ENCODE measurements at places on chromosomes 3 and 15. TPM values are rescaled to one million over a fixed set of nuclear protein-coding genes. Genes with fewer than 3 reads are reported as not detected.

GUCA1C gene
- not detected for polyA plus RNA-seq

MYLK gene
- polyA plus RNA-seq: 272 TPM

PLA2G4D gene
- polyA plus RNA-seq: not detected

KLHL40 gene
- polyA plus RNA-seq: not detected

RARB gene
- 15.2 TPM for polyA plus RNA-seq

SNAP23 gene
- 45.0 TPM for polyA plus RNA-seq

ZNF80 gene
- polyA plus RNA-seq: not detected

LEO1 gene
- polyA plus RNA-seq: 7.0 TPM

DNAH1 gene
- polyA plus RNA-seq: 5.1 TPM

ALDH1L1 gene
- polyA plus RNA-seq: not detected

MYH15 gene
- 3.2 TPM for polyA plus RNA-seq

RPP25 gene
- polyA plus RNA-seq: 1.7 TPM

MOBP gene
- not detected for polyA plus RNA-seq

RBP2 gene
- not detected for polyA plus RNA-seq

GP9 gene
- not detected for polyA plus RNA-seq

Measured in SK-N-SH (cell line).